Activated CD4-positive, alpha-beta T cell treated with anti-CD3 and anti-CD28 coated beads, Interleukin-2, amount 50 U/mL, for 1 hour (primary cell): ENCODE measurements at places on chromosomes 5 and 9.
A peak's percentile ranks its signal among the peaks of the same experiment; 100 is the strongest.

DNA sequence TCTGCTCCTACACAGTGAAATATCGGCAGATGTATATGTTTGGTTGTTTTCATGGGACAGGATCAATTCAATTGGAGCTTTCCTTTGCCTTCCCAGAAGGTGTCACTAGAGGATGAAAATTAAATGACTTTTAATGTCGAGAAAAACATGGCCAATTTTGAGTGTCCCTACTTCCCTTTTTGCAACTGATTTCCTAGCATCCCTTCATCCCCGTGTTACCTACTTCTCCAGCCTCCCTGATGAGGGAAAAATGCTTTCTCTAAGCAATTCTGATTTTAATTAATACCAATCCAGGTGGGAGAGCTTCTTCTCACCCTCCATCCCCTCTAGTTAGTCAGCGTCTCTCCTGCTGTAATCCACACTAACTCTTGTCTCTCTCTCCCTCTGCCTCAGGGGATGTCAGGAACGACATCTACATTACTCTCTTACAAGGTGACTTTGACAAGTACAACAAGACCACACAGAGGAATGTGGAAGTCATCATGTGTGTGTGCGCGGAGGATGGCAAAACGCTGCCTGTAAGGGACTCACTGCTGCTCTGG, 64.9 kb downstream of the DOCK2 start:
- no peak for DNase-seq

GRCh38 chr5:7517006-7517405, 121.1 kb downstream of the ADCY2 start:
- no peak for DNase-seq

- DNase-seq: no peak
Measured at GRCh38 chr9:16174915-16175314, 622.1 kb downstream of the CCDC171 start.

DNA sequence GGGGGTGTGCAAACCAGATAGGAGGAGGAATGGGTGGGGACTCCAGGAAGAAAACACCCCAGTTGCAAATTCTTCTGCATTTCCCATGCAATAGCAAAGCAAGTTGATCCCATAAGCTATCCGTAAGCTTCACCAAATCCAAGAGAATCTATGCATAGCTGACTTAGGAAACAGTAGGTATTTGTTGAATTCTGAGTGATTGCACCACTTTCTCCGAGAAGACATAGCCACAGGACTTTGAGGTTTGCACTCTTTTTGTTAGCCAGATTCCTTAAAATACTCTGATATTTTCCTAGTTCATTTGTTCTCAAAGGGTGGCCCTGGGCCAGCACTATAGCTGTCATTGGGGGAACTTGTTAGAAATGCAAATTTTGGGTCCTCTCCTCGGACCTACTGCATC, 271.9 kb downstream of the SLIT3 start:
- no peak for DNase-seq

GRCh38 chr5:88374391-88374790, 105.7 kb upstream of the TMEM161B start:
- no peak for DNase-seq

- DNase-seq: no peak
Measured at GRCh38 chr9:4967523-4967922, 17.5 kb upstream of the JAK2 start.

- DNase-seq: peak; percentile 32
Measured at GRCh38 chr5:57175551-57176309, 1.9 kb downstream of the GPBP1 start.

- DNase-seq: no peak
Measured at GRCh38 chr5:36178524-36178890, 26.6 kb downstream of the SKP2 start.

GRCh38 chr9:8074713-8075286, 275.2 kb upstream of the DMAC1 start:
- no peak for DNase-seq

DNA sequence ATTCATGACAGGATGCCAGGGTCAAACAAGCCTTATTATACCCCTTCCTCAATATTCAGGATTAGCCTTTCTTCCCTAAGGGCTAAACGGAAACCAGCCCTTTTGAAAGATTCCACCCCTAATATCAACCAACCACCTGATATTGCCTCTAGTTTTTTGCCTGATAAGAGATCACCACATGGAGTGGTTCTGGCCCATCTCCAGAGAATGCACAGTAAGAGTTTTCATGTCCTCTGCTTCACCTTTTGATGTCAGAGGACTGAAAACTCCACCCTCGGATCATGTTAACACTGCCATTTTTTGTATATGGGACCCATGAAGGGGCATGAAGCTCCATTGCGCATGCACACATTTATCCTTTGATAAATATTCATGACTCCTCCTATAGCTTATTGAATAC, 5.8 kb upstream of the LNPEP start:
- DNase-seq: no peak

DNA sequence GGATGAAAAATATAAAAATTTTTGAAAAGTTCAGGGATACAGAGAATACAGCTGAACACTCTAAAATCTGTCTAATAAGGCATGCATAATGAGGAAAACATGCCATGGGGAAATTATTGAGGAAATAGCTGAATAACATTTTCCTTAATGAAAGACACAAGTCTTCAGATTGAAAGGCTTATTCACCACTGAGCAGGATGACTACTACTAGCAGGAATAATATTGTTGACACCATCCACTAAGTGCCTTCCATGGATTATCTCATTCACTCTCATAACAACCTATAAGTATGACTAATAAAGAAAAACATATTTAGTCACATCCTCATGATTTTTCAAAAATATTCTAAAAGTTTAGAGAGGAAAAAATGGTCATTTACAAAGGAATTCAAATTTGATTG, 96.7 kb upstream of the FER start:
- DNase-seq: no peak

- DNase-seq: no peak
Measured at GRCh38 chr9:85283421-85283820, 458.3 kb downstream of the AGTPBP1 start.

- DNase-seq: no peak
Measured at GRCh38 chr5:10607666-10608073, 43.8 kb downstream of the ANKRD33B start.

DNA sequence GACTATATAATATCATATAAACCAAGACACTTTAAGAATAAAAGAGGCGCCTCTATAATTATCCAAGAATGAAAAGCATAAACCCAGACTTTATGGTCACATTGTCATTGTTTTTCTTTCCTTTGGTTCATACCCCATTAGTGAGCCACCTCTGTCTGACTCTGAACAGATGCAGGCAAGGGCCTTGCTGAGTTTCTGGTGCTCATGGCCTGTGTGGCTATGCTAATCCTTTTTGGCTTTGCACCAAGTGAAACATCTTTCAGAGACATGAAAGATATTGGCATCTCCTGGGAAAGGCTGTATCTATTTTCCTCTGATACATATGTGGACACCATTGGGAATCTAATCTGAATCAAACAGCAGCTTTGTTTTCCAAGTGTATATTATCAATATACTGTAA, 222.5 kb downstream of the CHSY3 start:
- no peak for DNase-seq

DNA sequence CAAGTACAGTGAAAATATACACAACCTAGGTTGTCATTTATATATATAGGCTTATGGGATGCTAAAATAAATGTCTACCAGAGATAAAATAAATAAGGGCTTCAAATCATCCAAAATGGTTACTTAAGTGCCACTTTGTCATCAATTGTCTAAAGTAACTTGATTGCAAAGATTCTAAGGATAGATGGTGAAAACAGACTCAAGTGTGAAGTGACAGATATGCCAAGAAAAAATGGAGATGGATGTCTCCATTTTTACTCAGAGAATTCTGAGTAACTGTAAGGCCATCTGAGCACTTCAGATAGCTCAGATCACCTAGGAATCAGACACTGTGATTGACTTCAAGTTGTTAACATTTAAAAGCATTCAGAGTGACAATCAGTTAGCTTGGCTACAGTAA, 824.3 kb downstream of the PRELID2 start:
- DNase-seq: no peak

DNA sequence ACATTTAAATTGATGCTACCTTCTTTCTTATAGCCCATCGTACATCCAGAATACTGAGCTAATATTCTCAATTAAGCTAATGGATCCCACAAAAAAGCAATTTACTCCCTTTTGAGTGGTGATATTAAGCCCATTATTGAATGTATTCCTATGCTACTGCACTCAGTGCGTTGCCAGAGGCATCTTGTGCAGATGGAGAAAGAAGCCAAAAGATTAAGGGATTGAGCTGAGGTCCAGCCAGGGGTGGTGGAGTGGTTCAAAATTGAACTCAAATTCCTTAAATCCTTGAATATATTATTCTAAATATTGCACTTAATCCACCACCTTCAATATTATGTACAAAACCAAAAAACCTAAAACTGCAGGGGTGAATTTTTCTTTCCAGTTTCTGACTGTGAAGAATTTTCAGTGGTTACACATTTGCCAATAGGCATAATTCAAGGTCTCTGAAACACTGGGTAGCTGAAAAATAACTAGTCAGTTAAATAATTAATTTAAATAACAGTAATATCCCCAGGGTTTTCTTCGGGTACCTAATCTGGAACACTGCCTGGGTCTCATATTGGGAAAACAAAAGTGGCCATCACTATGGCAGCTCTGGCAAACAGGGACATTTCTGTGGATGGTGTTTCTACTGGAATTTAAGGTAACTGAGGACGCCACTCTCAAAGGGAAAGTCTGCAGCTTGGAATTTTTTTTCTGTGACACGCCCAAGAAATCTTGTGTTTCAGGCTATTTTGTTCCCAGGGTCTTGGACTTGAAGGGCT, 6.2 kb upstream of the LIFR start:
- DNase-seq: no peak

DNA sequence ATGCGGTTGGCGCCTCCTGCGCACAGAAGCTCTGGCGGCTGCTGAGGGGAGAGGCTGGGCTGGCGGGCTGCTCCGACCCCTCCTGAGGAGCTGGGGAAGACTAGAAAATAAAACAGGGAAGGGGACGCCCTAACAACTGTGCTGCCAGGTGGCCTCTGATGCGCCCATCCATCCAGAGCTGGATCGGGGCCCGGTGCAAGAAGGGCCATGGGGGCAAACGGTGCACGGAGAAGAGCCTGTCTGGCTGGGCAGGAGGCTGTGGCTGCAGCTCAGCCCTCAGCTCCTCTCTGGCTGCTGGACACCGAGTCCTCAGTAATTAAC, 21.0 kb upstream of the MRNIP start:
- DNase-seq: no peak

GRCh38 chr9:89747596-89747995, 142.8 kb downstream of the GADD45G start:
- DNase-seq: no peak

- DNase-seq: no peak
Measured at GRCh38 chr9:35341585-35341984, 148.3 kb upstream of the RUSC2 start.

DNA sequence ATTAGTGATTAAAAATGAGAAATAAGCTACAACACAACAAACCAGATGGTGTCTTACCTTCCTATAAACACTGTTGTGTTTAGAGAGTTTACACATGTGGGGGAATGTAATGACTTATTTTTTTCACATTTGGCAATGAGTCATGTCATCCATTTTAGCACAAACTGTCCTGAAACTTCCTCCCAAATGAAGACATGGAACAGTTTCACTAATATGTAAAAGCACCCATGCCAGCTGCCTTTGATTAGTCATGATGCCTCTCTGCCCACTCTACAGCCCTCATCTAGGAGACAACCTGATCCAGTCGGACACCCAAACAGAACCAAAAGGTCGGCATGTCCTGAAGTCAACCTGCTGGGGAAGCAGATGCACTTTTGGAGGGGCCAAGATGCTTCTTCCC, 98.2 kb downstream of the SEMA5A start:
- no peak for DNase-seq

- DNase-seq: no peak
Measured at GRCh38 chr5:159415301-159415937, 85.1 kb upstream of the IL12B start.

DNA sequence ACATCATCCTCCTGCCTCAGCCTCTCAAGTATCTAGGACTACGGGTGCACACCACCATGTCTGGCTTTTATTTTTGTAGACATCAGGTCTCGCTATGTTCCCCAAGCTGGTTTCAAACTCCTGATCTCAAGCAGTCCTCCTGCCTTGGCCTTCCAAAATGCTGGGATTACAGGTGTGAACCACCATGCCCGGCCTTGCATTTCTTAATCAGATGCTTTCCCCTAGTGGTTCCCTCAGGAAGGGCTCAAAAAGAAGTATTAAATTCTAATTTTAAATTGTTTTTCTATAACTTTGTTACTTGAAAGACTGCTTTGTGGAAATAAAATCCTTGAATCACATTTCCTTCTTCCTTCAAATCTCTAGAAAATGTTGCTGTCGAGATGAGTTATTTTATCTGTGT, 79.5 kb upstream of the ROR2 start:
- no peak for DNase-seq

GRCh38 chr5:95970359-95970704, 8.7 kb upstream of the ELL2 start:
- no peak for DNase-seq

DNA sequence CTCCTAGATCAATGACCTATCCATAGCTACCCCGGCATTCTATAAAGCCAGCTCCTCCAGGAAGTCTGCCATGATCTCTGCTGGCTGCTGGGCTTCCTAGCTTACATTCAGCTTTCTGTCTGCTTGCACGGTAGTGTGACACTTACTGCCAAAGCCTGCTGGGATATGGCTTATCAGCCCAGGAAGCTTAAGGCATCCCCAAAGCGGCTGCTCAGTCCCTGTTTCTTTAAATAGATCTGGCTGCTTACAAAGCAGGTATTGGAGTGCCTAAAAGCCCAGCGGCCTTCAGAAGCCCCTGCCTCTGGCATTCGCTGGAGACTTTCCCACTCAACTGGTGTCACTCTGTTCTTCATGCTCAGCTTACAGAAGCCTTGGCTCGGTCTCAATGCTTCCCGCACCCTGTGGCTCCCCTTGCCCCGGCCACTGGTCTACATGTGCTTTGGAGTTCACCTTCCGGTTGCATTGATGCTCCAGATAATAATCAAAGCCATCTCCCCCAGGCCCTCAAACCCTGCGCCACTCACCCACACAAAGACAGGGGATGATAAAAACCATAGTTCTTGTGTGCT, 31.3 kb upstream of the STRBP start:
- DNase-seq: no peak

GRCh38 chr9:72006501-72006900, 53.9 kb downstream of the C9orf57 start:
- no peak for DNase-seq

DNA sequence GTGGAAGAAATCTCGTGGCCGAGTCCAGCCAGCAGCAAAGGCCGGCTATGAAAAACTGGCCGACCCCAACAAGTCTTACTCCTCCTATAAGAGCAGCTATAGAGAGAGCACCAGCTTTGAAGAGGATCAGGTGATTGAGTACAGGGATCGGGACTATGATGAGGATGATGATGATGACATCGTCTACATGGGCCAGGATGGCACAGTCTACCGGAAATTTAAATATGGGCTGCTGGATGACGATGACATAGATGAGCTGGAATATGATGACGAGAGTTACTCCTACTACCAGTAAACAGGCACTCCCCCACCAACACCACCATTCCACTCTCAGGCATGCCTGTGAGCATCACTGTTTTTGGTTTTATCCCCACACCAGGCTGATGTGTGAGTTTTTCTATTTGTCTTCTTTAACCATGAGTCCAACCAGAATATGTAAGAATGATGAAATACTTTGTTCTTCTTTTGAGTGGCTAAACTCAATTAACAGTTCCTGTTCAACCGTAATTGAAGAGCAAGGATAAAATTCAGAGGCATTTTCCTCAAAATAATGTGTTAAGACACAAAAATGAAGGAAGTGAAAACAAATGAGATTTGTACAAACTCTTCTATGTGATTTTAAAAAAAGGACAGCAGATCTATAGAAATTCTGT, 35.5 kb downstream of the RFK start:
- no peak for DNase-seq
